Placental pericyte (primary cell): ENCODE measurements at places on chromosomes 4 and X. TPM values are rescaled to one million over a fixed set of nuclear protein-coding genes. Genes with fewer than 3 reads are reported as not detected.

GPC3 gene
- 4.2 TPM in 1 of 2 replicates, not detected in the other for total RNA-seq

P2RY10 gene
- not detected in 2 replicates for total RNA-seq

IRAK1 gene
- total RNA-seq, result 117 and 144 TPM in 2 replicates

EXOC1L gene
- total RNA-seq, result not detected in 2 replicates

TMPRSS11B gene
- total RNA-seq, result not detected in 2 replicates
